ENCODE measurements at places on chromosomes 7 and 10.

- no peak for DNase-seq
Measured at GRCh38 chr7:37388811-37389210, 59.9 kb downstream of the ELMO1 start.

DNA sequence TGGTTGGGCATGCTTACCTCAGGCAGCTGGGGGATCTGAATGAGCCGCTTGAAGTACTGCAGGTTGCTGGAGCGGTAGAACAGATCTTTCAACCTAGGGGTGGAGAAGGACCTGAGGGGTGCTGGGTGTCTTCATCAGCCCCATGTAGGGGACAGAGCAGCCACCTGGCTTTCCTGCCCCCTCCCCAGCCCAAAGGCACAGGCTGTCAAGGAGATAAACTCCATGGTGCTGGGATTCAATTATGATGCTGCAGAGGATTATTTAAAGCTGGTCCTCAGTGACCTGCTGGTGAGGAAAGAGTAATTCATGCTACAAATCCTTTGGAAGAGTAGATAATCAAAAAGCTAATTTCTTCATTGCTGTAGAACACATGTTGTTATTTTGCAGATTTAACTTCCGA is 71.1 kb downstream of the SPDYE5 start:
- no peak for DNase-seq

DNA sequence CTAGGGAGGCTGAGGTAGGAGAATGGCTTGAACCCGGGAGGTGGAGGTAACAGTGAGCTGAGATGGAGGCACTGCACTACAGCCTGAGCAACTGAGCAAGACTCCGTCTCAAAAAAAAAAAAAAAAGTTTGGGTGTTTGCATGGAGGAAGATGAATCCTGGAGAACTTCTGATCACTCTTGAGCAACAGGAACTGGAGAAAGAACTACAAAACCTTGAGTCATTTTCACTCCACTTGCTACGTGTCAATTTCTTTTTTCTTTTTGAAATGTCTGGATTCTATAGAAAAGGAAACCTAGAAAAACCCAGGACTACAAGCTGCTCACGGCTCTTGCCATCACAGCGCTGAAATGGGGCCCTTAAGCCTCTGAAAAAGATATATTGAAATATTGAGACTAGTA is 189.6 kb upstream of the NRP1 start:
- DNase-seq = no peak

DNA sequence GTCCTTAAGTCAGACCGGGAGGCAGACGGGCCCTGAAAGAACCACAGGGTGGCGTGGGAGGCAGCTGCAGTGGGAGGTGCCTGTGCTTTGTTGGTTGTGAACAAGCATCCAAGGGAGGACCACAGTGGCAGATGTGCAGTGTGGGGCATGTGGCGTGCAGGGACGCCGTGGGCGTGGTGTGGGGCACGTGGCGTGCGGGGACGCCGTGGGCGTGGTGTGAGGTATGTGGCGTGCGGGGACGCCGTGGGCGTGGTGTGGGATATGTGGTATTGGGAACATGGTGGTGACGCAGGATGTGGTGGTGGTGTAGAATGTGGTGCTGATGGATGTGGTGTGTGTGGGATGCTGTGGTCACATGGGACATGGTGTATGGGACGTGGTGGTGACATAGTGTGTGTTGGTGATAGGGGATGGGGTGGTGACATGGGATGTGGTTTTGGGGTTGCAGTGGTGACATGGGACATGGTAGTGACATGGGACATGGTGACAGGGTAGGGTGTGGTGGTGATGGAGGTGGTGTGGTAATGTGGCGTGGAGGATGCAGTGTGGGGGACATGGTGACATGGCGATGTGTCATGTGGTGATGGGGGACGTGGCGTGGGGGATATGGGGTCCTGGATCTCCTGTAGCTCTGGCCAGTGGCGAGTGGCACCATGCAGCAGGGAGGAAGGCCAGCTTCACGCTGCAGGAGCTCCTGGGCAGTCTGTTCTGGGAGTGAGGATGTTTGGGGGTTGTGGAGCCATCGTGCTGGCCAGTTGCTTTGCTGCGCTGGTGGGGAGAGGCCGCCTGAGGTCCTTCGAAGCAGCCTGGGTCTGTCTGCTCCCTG is 78.8 kb downstream of the INPP5A start:
- no peak for DNase-seq

GRCh38 chr10:104059364-104059763 is 26.3 kb downstream of the COL17A1 start:
- no peak for DNase-seq

- DNase-seq = no peak
Measured at GRCh38 chr7:3277604-3278572, 23.2 kb upstream of the SDK1 start.

Data from BJ (cell line).